Stimulated activated CD4-positive, alpha-beta T cell treated with anti-CD3 and anti-CD28 coated beads, Interleukin-1b, Interleukin-23, amount 100 ng/mL, for 1 hour (primary cell): ENCODE measurements at places on chromosomes 2 and 18.
A peak's percentile ranks its signal among the peaks of the same experiment; 100 is the strongest.

GRCh38 chr2:144078802-144079724 lies 440.9 kb downstream of the ZEB2 start:
- DNase-seq: no peak

GRCh38 chr2:42102024-42102590 lies 54.3 kb downstream of the PKDCC start:
- peak; percentile 88 for DNase-seq

DNA sequence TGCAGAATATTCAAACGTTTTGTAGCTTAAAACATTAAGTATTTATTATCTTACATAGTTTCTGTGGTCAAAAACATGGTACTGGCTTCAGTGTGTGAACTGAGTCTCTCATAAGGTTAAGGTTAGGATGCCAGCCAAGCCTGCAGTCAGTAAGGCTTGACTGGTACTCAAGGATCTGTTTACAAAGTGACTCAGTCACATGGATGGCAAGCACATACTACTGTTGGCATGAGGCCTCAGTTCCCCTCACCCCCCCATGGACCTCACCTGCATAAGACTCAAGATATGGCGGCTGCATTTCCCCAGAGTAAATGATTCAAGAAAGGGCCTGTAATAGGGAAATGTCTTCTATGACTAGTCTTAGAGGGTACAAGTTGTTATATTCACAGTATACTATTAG lies 1167.5 kb downstream of the DPP10 start:
- no peak for DNase-seq

- DNase-seq: no peak
Measured at GRCh38 chr2:232463701-232464543, 8.0 kb downstream of the ALPI start.

DNA sequence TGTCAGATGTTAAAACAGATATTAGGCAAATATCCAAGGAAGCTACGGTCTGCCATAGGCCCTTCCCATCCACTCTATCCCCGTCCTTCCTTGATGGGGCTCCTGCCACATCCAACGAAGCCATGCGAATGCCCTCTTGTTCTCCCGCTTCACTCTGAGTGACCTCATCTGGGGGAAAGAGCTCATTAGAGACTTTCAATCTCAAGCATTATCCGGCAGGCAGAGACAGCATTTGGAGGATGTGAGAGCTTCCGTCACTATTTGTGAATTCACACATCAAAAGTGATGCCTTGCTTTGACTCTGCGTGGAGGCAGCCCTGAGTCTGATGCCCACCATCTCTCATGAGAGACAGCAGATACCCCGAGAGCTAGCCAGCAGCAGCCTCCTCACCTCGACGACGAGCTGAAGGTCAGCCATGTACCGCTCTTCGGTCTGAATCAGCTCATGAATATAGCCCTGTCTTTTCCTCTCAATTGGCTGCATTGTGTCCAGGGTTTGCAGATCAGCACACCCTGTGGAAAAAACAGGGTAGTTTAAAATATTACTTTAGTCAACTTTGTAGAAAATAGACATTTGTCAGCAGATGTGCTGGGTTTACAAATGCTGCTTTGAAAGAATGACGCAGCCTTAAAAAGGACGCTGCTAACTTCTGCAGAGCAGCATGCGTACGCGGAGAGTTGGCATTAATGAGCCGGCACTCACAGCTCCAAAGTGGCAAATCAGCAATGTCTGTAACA lies 45.9 kb downstream of the FAM228A start:
- DNase-seq: no peak

DNA sequence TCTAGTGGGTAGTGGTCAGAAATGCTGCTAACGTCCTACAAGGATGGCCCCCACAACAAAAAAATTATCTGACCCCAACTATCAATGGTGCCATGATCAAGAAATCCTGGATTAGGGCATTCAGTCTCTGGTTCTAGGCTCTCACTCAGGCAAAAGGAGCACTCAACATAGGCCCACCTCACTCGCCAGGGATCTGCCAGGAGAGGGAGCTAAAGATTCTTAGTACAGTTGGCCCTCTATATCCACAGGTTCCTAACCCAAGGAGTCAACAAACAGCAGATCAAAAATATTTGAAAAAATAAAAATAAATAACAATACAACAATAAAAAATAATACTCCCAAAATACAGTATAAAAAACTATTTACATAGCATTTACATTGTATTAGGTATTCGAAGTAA lies 10.0 kb downstream of the SLC4A5 start:
- no peak for DNase-seq
